ENCODE measurements at places on chromosomes 1 and 21. TPM values are rescaled to one million over a fixed set of nuclear protein-coding genes. Genes with fewer than 3 reads are reported as not detected.

GRCh38 chr1:150537732-150538684 lies 11.2 kb upstream of the ADAMTSL4 start:
- peak overlapping the region; percentile 81 for H3K27ac ChIP-seq
- peaks cover 8% of the 10 kb centered on the region for H3K4me1 ChIP-seq
- no peaks in the 10 kb centered on the region for H3K36me3 ChIP-seq
- no peak overlapping the region for H3K4me3 ChIP-seq

GRCh38 chr1:36603461-36603860 lies 120.7 kb upstream of the CSF3R start:
- H3K4me3 ChIP-seq, result no peak overlapping the region
- no peak overlapping the region for H3K27ac ChIP-seq
- DNase-seq, result no peak
- peaks cover 50% of the 10 kb centered on the region for H3K27me3 ChIP-seq

CD164L2 gene
- total RNA-seq, result not detected

EXO1 gene
- total RNA-seq, result 16.2 TPM

DNA sequence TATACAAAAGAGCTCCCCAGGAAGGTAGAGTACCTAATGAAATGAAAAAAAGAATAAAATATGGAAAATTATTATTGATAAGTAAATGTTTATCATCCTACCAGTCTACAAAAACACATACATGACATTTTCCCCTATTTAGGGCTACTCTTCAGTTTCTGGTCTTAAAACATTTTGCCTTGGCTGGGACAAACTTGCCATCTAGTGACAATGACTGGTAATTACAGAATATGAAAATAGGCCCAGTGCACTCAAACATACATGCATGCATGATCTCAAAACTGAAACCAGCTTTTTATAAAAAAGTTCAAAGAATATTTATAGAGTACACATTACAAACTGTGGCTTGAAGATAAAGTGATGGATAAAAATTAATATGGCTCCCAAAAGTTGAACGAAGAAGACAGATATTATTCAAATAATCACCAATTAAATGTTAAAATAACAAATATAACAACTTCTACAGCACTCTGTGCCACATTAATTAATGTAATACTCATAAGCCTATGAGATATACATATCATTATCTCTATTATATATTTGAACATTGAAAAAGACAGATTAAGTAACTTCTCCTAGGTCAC lies 10.5 kb upstream of the RNPC3 start:
- H3K27me3 ChIP-seq, result no peaks in the 10 kb centered on the region
- H3K27ac ChIP-seq, result no peak overlapping the region

DNA sequence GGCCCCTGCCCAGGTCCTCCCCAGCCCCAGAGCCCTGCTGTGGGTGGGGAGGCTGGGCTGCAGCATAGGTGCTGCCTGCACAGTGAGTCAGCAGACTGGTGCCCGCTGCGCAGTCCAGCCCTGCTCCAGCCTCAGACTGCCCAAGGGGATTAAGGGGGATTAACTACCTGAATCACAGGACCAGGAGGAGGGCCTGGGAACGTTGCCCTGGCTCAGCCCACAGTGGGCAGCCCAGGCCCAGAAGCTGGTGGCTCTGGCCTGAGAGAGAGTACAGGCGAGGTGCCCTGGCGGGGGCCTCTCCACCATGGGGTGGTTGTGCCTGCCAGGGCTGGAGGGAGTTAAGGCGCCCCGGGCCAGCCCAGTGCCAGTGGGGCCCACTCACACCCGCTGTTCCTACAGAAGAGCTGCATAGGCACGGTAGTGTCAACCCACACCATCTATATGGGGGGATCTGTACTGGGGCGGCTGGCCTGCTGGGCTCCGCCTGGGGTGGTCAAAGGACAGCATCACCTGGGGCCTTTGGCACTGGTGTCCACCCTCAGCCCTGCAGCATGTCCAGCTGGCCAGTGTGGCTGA lies 2.3 kb downstream of the OBSCN start:
- peaks cover 16% of the 10 kb centered on the region for H3K27me3 ChIP-seq
- no peak overlapping the region for H3K27ac ChIP-seq
- no peak for DNase-seq
- peaks cover 2% of the 10 kb centered on the region for H3K4me1 ChIP-seq
- no peak overlapping the region for H3K4me3 ChIP-seq

SPRR3 gene
- total RNA-seq, result not detected

DNA sequence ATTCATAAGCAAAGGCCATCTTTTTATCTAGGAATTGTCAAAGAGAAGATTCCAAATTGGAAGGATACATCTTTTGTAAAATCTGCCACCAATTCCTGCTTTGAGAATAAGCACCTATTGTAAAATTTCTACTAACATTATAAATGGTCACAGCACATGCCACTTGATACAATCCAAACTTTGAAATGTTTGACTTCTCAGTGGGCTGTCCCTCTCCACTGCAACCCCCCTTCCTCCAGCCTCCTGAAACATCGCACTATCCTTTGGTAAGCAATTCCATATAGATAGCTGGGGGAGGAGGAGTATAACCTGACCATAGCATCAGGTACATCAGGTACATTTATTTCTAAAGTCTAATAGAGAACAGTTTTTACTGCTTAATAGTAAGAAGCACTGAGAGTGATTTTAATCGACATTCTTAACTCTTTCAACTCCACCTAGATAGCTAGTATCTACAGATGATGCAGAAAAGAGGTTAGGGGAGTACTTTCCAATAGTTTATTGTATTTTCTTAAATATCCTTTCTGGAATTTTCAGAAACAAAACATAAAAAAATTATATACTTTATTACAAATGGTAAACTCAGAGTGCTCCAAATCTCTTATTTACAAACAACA lies 2.9 kb downstream of the JUN start:
- no peak for DNase-seq
- H3K36me3 ChIP-seq, result peaks cover 17% of the 10 kb centered on the region
- H3K4me1 ChIP-seq, result peaks cover 25% of the 10 kb centered on the region
- H3K4me3 ChIP-seq, result peak overlapping the region; percentile 98
- peak overlapping the region; percentile 57 for H3K27ac ChIP-seq

C1orf52 gene
- total RNA-seq, result 42.2 TPM

GRCh38 chr1:109181085-109181806 lies 32.5 kb upstream of the SARS1 start:
- DNase-seq, result no peak
- H3K4me3 ChIP-seq, result peak overlapping the region; percentile 2
- peak overlapping the region; percentile 97 for H3K27ac ChIP-seq
- H3K27me3 ChIP-seq, result no peaks in the 10 kb centered on the region

DNA sequence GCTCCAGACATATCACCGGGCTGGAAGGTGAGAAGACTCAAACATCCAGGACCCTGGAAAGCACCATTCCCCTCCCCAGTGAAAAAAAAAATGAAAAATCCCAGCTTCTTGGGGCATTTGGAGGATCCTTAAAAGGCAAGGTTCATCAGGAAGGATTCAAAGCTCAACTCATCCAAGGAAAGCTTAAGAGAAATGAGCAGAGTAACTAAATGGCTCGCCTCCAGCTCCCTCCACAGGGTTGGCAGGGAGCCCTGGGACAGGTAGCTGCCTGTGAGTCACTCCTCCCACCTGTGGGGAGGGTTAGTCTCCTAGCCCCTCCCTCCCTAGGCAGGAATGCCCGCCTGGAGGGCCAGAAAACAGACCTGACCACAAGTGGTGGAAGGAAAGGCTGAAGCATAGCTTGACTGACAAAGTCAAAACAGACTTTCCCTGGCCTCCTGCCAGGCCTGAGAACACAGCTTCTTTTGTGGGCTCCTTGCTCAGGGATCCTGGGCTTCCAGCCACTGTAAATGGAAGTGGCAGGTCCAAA lies 712 bp upstream of the LAMB3 start:
- peak overlapping the region; percentile 93 for H3K27ac ChIP-seq
- peak overlapping the region; percentile 31 for H3K4me3 ChIP-seq
- peaks cover 42% of the 10 kb centered on the region for H3K4me1 ChIP-seq
- no peaks in the 10 kb centered on the region for H3K36me3 ChIP-seq

GRCh38 chr21:30329203-30329875 lies 8.2 kb downstream of the KRTAP27-1 start:
- no peaks in the 10 kb centered on the region for H3K4me1 ChIP-seq
- H3K27ac ChIP-seq, result no peak overlapping the region
- H3K36me3 ChIP-seq, result no peaks in the 10 kb centered on the region
- no peak overlapping the region for H3K4me3 ChIP-seq

PSMG1 gene
- 35.0 TPM for total RNA-seq

DNA sequence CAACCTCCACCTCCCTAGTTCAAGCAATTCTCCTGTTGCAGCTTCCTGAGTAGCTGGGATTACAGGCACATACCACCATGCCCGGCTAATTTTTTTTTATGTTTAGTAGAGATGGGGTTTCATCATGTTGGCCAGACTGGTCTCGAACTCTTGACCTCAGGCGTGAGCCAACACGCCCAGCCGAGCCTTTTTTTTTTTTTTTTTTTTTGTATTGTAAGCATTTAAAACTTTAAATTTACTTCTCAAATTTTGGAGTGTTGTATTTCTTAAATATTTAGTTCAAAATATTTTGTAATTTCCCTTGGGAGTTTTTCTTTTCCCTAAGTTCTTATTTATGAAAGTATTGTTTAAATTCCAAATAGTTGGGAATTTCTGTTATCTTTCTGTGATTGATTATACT lies 9.2 kb upstream of the SCAF4 start:
- no peak for DNase-seq
- no peak overlapping the region for H3K27ac ChIP-seq
- H3K4me1 ChIP-seq, result no peaks in the 10 kb centered on the region
- no peak overlapping the region for H3K4me3 ChIP-seq
- H3K36me3 ChIP-seq, result peaks cover 13% of the 10 kb centered on the region
- no peaks in the 10 kb centered on the region for H3K27me3 ChIP-seq

DNA sequence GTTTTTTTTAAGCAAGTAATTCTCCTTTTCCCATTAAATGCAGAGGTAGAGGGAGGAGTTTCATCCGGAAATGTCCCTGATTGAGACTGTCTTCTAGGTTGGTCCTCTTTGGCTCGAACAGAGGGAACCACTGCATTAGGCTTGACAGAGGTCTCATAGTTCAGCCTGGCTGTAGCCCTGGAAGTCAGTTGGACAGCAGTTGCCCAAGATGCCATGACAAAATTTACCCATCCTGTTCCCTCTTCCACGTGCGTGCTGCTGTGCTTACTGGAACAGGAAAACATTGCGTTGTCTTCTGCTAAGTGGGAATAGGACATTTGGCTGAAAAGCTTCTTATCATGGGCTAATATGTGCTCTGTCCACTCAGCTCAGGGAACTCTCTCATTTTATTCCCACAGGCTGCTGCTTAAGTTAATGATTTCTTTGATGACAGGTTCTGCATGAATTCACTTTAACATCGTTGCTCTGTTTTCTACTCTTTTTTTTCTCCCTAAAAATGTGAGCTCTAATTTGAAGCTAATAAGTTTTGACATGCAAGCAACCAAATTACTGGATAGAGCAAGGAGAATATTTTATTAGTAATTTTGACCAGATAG lies 18.0 kb downstream of the KCNK1 start:
- DNase-seq, result no peak
- peaks cover 25% of the 10 kb centered on the region for H3K4me1 ChIP-seq
- H3K27ac ChIP-seq, result no peak overlapping the region
- peaks cover 17% of the 10 kb centered on the region for H3K36me3 ChIP-seq

- no peak overlapping the region for H3K27ac ChIP-seq
- H3K36me3 ChIP-seq, result peaks cover 16% of the 10 kb centered on the region
- no peaks in the 10 kb centered on the region for H3K27me3 ChIP-seq
- DNase-seq, result no peak
- no peak overlapping the region for H3K4me3 ChIP-seq
- no peaks in the 10 kb centered on the region for H3K4me1 ChIP-seq
Measured at GRCh38 chr1:245086389-245086969, 68.3 kb upstream of the KIF26B start.

GRCh38 chr1:242187816-242188215 lies 188.9 kb upstream of the MAP1LC3C start:
- H3K4me1 ChIP-seq, result no peaks in the 10 kb centered on the region
- no peak for DNase-seq
- no peaks in the 10 kb centered on the region for H3K36me3 ChIP-seq
- H3K4me3 ChIP-seq, result no peak overlapping the region

DNA sequence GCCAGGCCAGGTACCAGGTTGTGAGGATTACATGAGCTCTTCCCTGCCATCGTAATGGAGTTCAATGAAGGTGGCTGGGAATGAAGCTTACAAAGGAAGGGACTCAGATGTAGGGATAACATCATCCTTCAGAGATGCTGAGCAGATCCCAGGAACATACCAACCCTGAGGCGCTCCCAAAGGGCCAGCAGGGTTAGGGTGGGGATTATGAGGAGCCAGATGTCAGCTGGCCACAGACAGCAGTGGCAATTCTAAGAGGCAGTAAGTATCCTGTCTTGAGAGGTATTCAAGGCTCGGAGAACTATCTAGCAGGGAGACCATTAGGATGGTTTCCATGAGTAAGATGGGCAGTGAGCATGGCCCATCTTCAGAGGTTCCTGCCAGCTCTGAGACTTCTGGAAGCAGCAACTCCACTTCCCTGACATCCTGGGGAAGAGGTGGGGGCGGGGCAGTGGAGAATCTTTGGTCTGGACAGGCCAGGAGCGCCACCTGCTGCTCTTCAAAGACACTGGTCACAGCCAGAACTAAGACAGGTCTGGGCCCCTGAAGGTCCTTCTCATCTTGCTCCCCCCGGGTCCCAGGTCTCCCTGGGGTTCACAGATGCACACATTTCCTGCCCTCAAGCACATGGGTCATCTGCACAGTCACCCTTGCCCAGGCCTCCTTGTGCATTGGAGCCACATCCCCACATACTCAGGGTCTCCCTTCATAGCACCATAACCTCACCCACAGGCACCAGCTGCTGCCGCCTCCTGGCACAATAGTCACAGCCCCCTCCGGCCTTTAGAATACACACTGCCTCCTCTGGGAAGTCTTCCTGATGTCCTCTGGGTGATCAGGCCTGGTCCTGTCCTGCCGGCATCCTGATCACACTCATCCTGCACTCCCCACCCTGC lies 2.7 kb upstream of the SDC3 start:
- peaks cover 19% of the 10 kb centered on the region for H3K27me3 ChIP-seq
- no peak overlapping the region for H3K27ac ChIP-seq
- no peak overlapping the region for H3K4me3 ChIP-seq
- DNase-seq, result peak; percentile 63
- no peaks in the 10 kb centered on the region for H3K36me3 ChIP-seq

CCDC30 gene
- 17.3 TPM for total RNA-seq

DNA sequence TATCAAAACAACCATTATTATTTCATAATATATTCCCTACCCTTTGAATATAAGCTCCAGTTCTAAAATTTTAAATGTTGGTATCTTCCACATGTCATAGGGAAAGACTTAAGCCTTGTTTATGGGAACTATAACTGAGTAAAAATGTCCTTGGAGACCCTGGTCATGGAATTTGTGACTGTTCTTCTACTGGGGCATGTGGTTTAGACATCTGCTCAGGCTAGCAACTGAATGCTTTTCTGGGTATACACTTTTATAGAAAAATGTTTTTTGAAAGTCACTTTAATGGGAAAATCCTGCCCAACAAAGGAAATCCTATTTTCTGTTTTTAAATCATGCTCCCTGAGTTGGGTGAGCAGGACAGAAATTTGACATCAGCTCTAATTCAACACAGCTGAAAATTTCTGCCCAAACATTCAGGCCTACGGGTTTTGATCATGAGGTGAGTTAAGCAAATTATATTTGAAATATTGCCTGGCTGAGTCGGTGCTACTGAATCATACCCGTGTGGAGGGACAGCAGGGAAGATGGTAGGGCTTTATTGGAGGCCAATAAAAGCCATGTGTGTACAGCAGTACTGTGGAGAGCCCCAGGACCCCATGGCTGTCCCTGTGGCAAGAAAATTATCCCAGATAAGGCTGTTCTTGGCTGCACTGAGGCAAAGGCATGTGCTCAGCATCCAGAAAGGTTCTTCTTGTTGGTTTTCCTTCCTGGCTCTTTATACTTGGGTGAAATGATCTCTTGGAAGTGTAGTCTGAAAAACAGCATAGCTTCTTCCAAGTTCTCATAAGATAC lies 391.8 kb downstream of the DISC1 start:
- H3K4me3 ChIP-seq, result no peak overlapping the region
- H3K4me1 ChIP-seq, result peaks cover 2% of the 10 kb centered on the region
- no peak for DNase-seq
- H3K27me3 ChIP-seq, result peaks cover 15% of the 10 kb centered on the region
- no peaks in the 10 kb centered on the region for H3K36me3 ChIP-seq

GRCh38 chr1:118918230-118918939 lies 69.8 kb downstream of the TBX15 start:
- DNase-seq, result no peak
- H3K36me3 ChIP-seq, result no peaks in the 10 kb centered on the region
- peaks cover 5% of the 10 kb centered on the region for H3K4me1 ChIP-seq
